ENCODE measurements at places on chromosomes 4 and X.

- DNase-seq, result no peak
Observed at GRCh38 chr4:85028910-85029309, 62.4 kb upstream of the WDFY3 start.

- no peak for DNase-seq
Observed at GRCh38 chr4:152957437-152958171, 21.5 kb downstream of the FHDC1 start.

DNA sequence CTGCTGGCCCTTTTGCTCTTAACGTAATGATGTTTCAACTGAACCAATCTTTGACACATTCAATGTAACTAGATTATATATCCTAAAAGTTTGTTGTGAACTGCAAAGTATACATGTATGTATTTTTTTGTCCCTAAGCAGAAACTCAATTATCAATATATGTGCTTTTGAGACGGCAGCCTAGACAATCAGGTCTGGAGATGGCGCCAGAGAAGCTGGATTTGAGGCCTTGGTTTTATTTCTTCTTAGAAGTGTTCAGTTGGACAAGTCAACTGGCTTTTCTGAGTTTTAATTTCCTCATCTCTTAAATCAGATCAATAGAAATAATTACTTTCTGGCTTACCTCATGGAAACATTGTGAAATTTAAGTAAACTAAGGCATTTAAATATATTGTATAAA, 62.5 kb downstream of the DCAF8L1 start:
- no peak for DNase-seq

DNA sequence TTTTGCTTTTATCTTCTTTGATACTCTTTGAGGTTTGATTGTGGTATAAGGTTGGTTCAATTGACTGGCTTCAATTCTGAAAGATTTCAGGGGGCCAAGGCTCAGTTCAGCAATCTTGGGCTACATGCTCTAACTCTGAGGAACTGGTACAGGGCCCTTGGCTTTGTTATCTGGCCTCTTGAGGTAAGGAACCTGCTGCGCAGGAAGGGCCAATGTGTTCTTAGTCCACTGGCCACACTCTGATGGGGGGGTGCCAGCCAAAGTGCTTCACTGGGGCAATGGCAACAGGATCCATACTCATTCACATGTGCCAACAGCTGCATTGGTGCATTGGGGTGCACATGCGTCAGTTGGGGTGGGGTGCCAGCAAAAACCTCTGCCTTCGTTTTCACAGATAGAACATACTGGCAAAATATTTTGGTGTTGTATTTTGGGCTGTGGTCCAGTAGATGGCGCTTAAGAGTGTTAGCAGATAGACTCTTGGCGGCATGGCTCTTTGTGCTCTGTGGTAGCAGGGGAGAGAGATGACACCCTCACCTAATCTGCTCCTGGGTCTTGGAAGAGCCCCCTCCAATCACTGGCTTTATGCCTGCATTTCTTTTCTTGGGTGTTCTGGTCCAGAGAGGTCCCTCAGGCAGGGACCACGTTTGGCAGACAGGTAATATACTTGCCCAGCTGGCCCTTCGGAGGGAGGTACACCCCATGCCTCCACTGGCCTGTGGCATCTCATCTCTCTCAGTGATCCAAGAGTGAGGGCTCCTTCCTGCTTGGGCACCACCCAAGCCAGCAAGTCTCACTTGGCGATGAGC, 42.9 kb downstream of the NDST3 start:
- no peak for DNase-seq

DNA sequence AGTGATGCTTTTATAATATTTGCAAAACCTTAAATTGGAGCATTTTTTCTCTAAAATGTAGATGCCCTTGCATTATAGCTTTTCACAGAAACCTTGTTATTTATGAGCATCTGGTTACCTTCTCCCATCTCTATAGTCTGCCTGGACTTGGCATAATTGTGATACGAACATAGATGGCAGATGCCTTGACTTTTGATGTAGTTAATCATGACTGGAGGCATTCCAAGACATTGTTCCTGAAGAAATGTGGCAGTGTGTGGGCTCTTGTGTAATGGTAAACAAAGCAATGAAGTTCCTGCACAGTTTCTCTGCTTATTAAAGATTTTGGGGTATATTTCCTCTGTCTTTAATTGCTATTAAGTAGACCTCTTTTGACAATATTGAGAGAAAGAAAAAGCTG, 500.1 kb downstream of the PCDH19 start:
- DNase-seq, result no peak

DNA sequence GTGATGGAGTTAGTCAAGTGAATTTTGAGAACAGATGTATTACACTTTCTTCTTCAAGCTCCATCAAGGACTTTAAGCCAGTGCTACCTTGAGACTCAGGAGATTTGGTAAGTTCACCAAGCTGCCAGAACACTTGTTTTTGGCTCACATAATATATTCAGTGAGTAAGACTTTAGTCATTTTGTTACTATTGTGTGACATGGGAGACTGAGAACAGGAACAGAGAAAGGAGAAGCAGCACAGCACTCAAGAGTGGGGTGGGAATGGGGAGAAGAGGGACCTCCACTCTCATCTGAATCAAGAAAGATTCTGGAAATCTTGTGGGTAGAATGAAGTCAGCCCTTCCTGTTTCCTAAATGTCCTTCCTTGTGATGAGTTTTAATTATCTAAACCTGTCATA, 87.3 kb upstream of the TET2 start:
- DNase-seq, result no peak

DNA sequence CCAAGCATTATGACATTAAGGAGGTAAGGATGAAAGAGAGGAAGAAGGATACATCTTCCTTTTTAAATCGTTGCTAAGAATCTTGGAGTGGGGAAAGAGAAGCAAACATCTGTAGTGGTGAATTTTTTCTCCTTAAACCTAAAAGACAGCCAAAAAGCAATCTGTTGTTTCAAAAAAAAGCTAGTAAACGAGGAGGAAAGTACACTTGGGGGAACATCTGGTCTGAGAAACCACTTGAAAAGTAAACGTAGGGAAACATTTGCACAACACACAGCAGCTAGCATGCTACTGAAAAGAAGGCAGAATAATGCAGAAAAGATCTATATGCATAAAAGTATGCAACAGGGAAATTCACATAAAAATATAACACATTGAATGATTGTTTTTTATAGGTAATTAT, 1485.6 kb downstream of the PCDH19 start:
- no peak for DNase-seq

- no peak for DNase-seq
Observed at GRCh38 chr4:132026166-132026565, 1122.9 kb upstream of the PCDH10 start.

GRCh38 chrX:111180750-111181240, 84.8 kb downstream of the PAK3 start:
- DNase-seq, result no peak

DNA sequence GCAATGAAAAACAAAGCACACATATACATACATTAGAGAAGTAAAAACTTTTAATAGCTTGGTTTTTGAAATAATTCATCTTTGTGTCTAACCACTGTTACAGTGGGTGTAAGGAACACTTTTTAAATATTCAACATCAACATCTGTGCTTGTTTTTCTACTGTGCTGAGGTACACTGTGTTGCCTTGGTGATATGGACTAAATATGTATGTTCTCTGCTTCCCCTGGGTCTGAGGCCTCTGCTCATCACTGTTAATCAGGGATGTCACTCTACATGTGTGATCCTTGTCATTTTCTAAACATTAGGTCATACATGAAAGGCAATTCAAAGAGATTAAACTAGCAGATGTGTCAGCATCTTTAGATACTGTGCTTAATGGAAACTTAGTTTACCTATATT, 10.9 kb downstream of the MCTS1 start:
- DNase-seq, result no peak

- no peak for DNase-seq
Observed at GRCh38 chr4:112520598-112521122, 4.7 kb upstream of the NEUROG2 start.

- no peak for DNase-seq
Observed at GRCh38 chr4:25330335-25330734, 17.8 kb downstream of the ZCCHC4 start.

DNA sequence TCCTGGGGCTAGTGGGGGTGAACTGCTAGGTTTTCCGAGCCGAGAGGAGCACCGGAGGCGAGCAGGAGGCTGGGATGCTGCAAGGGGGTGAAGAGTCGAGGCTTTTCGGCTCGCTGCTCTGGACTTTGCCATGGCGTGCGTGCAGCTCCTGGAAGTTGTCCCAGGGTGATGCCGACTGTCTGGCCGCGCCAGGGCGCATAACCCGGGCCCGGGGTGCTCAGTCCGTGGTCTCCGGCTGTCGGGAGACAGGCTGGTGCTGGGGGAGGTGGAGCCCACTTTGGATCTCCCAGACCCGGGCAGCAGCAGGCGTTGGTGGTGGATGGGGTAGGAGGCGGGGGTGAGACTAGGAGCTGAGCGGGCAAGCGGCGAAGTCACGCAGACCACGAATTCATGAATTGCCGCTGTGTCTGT, 793 bp downstream of the GRIA3 start:
- DNase-seq, result no peak

- DNase-seq, result no peak
Observed at GRCh38 chrX:44071847-44072551, 98.8 kb upstream of the NDP start.

DNA sequence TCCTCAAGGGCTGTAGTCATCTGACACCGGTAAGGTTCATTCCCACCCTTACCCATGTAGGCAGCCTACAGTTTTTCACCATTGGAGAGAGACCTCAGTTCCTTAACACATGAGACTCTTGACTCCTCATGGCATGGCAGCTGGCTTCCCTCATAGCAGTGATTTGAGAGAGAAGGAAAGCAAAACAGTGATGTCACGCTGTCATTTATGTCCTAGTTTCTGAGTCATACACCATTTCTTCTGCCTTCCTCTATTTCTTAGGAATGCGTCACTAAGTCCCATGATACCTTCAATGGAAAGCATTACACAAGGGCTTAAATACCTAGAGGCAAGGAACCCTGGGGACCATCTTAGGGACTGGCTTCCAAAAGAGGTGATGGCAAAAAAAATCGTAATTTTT, 226.1 kb downstream of the SPCS3 start:
- no peak for DNase-seq

DNA sequence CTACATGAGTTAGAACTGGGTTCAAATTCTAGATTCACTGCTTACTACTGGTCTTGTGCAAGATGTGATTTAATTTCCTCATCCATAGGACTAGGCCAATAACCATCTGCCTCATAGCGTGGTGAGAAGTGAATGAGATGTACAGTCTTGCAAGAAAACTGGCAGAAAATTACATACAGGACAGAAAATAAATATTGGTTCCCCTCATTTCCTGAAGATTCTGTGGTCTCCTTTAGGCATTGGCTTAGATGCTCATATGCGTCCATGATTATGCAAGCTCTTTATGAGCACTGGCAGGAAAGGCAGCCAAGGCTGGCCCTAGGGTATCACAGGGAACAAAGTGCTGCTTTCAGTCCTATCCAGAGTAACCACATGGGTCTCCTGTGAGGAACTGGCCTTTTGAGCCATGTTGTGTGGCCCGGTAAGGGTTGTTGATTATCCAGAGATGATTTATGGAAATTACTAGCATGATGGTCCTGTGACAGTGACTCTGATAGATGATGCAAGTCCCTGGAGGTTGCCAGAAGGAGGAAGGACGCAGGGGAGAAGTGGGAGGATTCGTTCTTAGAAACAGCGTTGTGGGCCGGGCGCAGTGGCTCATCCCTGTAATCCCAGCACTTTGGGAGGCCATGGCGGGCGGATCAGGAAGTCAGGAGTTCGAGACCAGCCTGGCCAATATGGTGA, 9.9 kb upstream of the MOB1B start:
- no peak for DNase-seq

GRCh38 chr4:157885811-157886210, 287.0 kb downstream of the GASK1B start:
- no peak for DNase-seq

- DNase-seq, result no peak
Observed at GRCh38 chrX:23787745-23788118, 4.8 kb downstream of the SAT1 start.

DNA sequence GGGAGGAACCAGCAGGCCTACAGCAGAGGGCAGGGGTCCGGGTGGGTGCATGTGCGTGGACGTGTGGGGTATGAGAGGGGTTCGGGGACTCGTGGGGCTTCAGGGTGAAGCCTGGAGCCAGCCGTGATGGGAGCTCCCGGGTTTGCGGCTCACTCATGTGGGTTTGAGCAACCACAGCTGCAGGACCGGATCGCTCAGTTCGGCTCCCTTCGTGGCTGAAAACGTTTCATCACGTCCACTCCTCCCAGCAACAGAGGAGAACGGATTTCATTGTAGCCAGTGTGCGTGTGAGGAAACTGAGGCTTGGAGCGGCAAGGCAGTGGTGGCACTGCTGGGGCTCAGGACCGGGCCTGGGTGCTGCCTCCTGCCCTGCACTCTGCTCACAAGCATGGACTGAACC, 10.6 kb downstream of the BGN start:
- DNase-seq, result no peak

DNA sequence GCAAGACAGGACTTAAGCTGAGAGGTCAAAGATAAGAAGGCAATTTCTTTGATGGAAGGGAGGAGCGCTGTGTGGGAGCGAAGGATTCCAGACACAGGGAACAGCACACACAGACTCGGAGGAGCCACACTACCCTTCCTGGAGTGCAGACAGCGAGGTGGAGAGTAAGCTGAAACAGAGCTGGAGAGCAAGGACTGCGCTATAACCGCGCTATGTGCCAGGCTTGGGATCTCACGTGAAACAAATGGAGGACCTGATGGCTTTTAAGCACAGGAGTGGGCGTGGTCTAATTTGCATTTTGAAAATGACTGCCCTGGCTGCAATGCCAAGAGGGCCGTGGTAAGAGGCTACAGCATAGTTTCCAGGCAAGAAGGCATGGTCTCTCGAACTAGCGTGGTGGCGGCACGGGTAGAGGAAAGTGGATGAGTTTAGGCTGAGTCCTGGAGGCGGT, 113.9 kb upstream of the SORBS2 start:
- no peak for DNase-seq

- DNase-seq, result no peak
Observed at GRCh38 chr4:61298178-61298740, 98.1 kb downstream of the ADGRL3 start.

DNA sequence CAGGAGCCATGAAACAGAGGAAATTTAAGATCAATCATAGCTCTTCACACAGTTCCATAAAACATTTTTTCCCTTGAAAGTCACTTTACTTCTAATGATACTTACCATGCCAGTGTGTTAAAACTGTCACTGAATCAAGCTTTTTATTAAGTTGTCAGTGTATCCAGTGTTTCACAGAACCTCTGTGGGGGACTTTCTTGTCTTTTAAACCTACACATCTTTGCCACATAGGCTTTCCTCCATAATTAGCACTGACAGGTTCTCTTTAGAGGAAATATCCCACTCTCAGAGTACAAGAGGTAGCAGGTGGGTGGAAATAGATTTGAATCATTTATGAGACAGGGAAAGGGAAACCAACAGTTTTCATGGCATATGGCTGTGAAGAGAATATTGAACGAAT, 25.8 kb upstream of the DYNLT3 start:
- no peak for DNase-seq

GRCh38 chr4:96407225-96407624, 567.3 kb downstream of the PDHA2 start:
- no peak for DNase-seq

- no peak for DNase-seq
Observed at GRCh38 chrX:8731559-8732395, at the start of gene ANOS1. ANOS1 (minus strand) TSS chrX:8732137; CDS start chrX:8732036, 101 bp downstream.

GRCh38 chr4:33134366-33134765, 2414.2 kb downstream of the PCDH7 start:
- no peak for DNase-seq
